Kidney epithelial cell (primary cell): ENCODE measurements at places on chromosomes 5 and 9.

DNA sequence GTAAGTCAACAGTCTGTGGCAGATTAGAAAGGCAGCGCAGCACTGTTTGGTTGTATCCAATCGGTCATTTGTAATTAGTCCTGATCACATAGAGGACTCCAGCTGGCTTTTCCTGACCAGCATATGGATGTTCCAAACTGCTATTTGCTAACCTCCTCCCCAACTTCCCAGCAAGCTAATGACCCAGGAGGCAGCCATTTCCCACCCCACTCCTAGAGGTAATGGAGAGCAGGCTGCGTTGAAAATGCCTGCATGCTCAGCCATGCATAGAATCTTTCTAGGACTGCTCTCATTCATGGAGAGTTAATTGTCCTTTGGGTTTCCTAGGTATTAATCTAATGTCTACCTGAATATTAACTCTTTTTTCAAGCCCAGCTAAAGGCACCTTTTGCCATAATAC lies 850.6 kb upstream of the WWC1 start:
- DNase-seq = no peak

GRCh38 chr5:35151146-35151920 lies 79.0 kb downstream of the PRLR start:
- DNase-seq = no peak

GRCh38 chr5:122915717-122916461 lies 70.5 kb downstream of the SNX24 start:
- no peak for DNase-seq

- DNase-seq = no peak
Observed at GRCh38 chr5:33891788-33892619, at the start of gene ADAMTS12. ADAMTS12 (minus strand) TSS chr5:33891990; CDS start chr5:33891856, 134 bp downstream.

- DNase-seq = no peak
Observed at GRCh38 chr9:134879664-134880483, 736 bp upstream of the FCN2 start.

DNA sequence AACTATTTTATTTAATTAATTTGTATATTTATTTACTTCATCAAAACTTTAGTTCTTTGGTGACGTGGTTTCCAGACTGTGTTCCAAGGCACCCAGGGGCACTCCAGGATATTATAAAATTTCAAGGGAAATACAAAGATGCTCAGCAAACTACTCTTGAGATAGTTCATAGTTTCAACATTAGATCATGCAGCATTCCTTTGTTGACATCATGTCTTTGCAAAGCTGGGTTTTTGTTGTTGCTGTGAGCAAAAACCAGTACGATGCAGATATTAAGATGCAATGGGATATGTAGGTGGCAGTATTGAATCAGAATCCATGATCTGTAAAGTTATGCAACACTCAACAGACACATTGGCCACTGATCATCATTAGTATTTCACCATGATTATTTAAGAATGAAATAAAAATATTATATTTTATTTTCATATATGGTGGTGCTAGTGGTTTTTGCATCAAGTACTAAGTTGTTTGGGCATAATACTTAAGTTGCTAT lies 219.7 kb downstream of the ADCY2 start:
- DNase-seq = no peak

- no peak for DNase-seq
Observed at GRCh38 chr5:30436691-30437090, 756.8 kb upstream of the CDH6 start.

GRCh38 chr9:113677057-113677456 lies 199.1 kb upstream of the ZNF618 start:
- DNase-seq = no peak

- no peak for DNase-seq
Observed at GRCh38 chr5:143059976-143060765, 290.0 kb downstream of the ARHGAP26 start.

DNA sequence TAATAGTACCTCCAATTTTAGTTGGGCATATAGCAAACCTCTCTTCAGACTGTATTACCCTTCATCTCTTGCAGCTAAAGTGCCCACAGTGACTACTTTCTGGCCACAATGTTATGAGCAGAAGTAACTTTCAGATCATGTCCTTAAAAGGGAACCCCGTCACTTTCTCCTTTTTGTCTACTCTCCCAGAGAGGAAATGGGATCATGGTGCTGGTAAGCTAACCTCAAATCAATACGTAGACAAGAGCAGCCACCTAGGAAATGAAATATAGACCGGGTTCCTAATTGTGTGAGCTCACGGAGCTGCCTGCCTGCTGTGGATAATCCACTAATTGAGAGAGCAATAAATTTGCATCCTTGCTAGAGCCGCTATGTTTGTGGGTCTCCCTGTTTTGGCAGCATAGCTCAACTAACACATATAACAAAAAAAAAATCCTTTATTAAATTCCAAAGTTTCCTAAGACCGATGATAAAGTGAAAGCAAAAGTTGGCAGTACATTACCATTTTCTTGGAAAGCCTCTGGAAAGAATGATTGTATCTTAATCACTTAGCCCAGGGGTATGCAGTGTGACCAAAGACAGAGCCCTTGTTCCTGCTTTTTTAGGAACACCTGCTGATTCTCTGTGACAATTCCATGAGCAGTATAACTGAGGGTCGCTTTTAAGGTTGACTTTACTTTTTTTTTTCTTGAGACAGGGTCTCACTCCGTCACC lies 5.6 kb upstream of the IL7R start:
- no peak for DNase-seq
